Left colon (tissue), 2 donors: ENCODE measurements at places on chromosomes 7 and 10. TPM values are rescaled to one million over a fixed set of nuclear protein-coding genes. Genes with fewer than 3 reads are reported as not detected.
A peak's percentile ranks its signal among the peaks of the same experiment; 100 is the strongest.

DPYSL4 gene
- total RNA-seq = not detected

MYOF gene
- total RNA-seq = 106 TPM

CTAGE4 gene
- total RNA-seq = 15.2 TPM

NET1 gene
- total RNA-seq = 355 TPM

PLEKHA8 gene
- 13.6 TPM for total RNA-seq

OAT gene
- total RNA-seq = 61.0 TPM

CAMK2B gene
- 0.76 TPM for total RNA-seq

LRRN3 gene
- 0.09 TPM for total RNA-seq

MBLAC1 gene
- total RNA-seq = 3.9 TPM

WEE2 gene
- total RNA-seq = not detected

DNA sequence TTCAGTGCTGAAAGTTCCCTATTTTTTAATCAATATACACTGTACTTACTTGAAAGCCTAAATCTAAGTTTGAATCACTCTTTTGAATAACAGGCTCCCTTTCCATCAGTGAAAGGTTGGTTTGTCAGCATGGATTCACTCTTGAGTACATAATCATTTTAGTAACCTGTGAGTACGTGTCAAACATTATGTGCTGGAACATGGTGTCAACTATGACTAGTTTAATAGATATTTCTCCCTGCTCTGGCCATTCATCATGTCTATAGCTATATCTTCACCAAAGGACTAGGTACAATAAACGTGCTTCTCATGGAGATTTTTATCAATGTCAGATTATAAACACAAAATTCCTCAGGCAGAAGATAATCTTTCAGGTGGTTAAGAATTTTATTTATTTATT, 61.7 kb upstream of the MDFIC start:
- no peak for DNase-seq

DNA sequence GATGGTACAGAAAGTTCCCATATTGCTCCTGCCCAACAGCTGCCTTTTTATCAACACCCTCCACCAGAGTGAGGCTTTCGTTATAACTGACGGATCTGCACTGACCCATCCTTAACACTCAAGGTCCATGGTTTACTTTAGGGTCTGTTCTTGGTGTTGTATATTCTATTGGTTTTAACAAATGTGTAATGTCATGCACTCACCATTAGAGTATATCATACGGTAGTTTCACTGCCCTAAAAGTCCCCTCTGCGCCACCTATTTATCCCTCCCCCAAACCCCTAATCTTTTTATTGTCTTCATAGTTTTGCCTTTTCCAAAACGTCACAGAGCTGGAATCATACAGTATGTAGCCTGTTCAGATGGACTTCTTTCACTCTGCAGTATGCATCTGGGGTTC, 102.8 kb upstream of the TNS3 start:
- no peak for DNase-seq

DNA sequence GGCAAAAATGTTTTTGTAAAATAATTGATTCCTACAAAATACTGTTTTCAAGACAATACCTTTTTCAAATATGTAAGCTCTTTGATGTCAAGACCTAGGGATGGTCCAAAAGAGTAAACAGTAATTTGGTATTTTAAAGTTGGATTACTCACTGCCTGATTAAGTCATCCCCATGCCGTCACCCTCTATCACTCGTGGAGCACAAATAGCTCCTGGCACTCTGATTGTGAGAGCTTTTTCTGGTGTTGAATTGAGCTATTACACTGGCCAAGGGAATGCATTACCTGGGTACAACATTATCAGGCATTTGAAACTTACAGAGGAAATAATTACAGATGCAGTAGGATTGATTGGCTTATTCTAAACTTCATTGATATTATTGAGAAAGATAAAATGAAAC, 231.9 kb upstream of the GRM3 start:
- no peak for DNase-seq

GRCh38 chr7:44073664-44074348, 8.4 kb upstream of the PGAM2 start:
- peak; percentile 90 for DNase-seq

- DNase-seq = no peak
Observed at GRCh38 chr10:22620140-22620857, 94.1 kb downstream of the PIP4K2A start.

- DNase-seq = no peak
Observed at GRCh38 chr10:21157664-21158063, 260.6 kb upstream of the NEBL start.

DNA sequence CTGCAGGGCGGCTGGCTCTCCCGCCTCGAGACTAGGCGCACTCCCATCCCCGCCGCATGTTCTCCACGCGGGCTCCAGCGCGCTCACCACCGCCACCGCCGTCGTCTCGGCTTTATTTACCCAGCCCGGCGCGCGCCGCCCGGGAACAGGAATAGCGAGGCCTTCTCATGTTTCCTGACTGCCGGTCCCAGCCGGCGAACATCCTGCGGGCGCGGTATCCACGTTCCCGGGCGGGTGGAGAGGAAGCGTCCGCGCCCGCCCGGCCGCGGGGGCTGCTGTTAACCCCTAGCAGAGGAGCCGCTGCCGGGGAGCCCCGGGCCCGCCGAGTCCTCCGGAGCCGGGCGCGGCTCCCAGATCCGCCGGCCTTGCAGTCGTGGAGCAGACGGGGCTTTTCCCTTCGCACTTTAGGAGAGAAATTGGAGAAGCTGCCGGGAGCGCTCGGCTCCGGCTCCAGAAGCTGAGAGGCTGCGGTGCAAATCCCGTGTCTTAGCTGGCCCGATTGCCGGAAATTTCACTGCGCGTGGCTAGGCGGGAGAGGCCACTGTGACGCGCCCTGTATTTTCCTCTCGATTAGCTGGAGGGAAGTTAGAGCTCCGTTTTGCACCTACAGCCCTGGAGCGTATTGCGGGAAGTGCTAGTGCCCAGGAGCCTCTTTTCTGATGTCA, at the start of gene MKX:
Gene MKX (minus strand): TSS at position 88 of the 665 bp plus-strand sequence. CDS start 2,404 bp downstream, outside the sequence.
- peak; percentile 28 for DNase-seq

DNA sequence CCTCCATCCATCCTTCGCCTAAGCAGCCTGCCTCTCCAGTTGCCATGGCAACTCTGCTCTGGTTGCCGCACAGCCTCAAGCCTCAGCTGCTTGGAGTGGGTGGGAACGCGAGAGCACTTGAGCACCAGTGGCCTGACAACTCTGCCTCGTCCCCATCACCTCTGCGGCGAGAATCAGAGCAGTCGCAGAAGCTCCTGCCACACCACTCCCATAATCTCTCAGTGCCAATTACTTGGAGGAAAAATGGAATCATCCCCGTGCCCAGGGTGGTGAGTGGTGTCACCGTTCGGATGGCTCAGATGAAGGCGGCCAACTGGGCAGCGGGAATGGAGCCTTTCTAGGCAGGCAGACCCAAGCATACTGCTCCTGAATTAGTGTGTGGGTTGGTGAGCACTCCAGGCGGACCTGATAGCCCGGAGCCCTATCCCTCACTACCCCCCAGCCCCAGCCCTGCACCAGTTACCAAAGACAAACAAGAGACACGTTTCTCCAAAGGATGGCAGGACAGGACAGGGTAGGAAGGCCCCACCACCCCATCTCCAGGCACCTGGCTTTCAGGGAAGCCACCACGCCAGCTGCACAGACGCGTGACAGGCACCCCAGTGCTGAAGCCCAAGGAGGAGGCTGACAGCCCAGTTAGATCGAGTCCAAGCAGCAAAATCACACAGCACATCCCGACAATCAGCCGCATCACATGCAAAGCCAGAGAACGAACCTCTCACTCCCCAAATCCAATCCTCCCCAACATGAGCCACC, 335.4 kb downstream of the PTPRN2 start:
- DNase-seq = no peak

DNA sequence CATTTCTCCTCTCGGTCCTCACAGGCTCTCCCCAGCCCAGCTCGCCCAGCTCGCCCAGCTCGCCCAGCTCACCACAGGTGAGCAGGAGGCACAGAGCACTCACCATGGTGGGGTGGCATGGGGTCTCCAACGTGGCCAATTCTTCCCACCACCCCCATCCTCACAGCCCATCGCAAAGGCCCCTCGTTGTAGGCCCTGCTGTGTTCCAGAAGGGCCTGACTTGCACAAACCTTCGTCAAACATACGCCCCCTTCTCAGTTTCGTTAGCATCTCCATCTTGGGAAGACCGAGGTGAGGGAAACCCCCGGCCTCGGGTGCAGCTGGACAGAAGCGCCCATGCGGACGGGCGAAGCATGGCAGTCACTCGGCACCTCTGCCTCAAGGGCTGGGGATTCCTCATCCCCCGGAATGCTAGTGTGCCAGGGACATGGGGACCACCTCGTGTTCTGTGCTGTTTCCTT, 304.6 kb downstream of the TNS3 start:
- DNase-seq = no peak

- no peak for DNase-seq
Observed at GRCh38 chr7:20229646-20230500, 12.7 kb upstream of the MACC1 start.

DNA sequence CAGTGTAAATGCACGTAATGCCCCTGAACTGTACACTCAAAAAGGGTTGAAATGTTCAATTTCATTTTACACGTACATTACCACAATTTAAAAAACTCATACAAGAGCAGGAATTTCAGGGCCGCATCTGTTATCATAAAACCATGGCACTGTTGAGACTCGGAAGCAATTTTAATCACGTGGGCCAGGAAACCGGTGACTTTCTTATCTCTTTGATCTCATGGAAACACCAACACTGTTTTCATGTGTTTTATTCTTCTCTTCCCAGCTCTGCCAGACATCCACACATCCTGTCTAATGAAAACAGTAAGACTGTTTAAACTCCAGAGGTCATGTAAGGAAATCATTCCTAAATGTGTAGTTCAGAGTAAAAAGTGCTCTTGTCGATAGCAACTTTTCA, 35.9 kb downstream of the PTPRE start:
- no peak for DNase-seq

GRCh38 chr7:6032641-6033040, 1.5 kb downstream of the ANKRD61 start:
- no peak for DNase-seq

DNA sequence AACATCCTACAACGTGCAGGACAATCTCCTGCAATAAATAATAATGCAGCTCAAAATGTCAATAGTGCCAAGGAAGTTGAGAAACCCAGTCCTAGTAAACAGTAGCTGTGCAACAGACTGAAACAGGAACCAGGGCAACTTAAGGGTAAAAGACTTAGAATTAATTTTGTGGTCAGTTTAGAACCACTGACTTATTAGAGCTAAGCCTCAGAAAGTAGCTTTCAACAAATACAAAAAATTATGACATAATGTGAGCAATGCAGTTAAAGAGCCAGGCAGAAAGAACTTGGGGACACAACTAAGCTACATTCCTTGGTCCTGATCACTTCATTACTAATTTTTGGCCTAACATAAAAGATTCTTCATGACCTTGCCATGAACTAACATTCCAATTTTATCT, 195.4 kb downstream of the MACC1 start:
- no peak for DNase-seq

GRCh38 chr7:28406192-28406591, 6.1 kb upstream of the CREB5 start:
- DNase-seq = no peak

- DNase-seq = peak; percentile 52
Observed at GRCh38 chr10:35493196-35494118, 111.7 kb upstream of the GJD4 start.

DNA sequence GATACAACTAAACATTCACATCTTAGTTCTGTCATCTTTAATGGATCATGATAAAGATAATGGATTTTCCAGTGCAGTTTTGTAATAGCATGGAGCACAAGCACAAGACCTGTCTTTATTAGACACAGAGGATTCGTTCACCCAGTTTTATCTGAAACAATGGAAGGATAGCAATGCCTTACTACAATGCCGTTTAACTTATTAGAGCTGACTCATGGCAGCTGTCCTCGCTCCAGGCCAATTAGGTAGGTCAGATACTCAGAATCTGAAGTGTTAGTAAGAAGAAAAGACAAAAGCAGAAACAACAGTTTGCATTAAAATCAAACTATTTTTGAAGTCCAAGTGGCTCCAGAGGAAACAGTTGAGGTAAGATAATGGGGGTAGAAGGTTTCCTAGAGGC, 12.8 kb downstream of the OR13A1 start:
- no peak for DNase-seq

DNA sequence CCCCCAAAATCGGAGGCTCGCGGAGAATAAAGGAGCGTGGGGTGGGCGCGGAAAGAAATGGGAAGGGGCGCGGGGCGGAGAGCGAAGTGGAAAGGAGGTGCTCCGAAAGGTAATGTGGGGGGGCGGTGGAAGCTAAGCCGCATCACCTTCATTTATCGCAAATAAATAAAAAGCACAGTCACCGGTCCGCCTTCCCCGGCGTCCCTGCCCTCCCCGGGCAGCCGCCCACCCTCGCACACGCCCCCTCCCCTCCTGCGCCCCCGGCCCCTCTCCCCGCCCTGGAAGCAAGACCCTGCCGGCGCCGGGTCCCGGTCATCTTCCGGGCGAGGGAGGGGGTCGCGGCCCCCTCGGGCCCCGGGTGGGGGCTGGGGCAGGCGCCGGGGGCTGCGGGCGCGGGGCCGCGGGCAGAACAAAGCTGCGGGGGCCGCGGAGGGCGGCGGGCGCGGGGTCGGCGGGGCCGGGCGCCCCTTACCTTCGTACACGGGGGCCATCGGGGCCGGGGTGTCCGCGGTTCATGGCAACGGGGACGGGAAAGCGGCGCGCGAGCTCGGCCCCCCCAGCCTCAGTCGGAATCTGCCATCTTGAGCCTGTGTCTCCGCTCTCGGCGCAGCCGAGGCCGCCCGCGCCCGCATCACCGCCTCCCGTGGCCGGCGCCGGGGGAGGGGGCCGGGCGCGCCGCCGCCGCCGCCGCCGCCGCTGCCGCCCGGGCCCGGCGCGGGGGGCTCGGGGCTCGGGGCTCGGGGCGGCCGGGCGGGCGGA, 486 bp downstream of the HIPK2 start:
- DNase-seq = no peak

GRCh38 chr10:72425133-72425532, 70.4 kb upstream of the DNAJB12 start:
- DNase-seq = no peak

DNA sequence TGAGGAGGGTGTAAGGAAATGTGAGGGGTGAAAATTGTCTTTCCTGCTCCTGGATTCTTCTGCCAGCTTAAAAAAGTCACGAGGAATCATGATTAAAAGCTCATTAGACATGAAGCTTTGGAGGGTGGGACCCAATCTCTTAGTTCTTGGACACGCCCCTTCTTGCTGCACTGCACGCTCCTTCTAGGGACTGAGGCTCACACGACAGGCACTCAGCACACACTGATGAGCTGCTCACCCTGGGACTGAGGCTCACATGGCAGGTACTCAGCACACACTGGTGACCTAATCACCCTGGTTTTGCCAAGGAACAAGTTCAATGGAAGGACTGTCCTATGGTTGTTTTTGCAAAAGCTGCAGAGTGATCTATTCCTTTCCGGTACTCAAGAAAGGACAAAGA, 65.8 kb upstream of the ELMO1 start:
- DNase-seq = no peak
